ENCODE measurements at places on chromosomes 3 and 15. TPM values are rescaled to one million over a fixed set of nuclear protein-coding genes. Genes with fewer than 3 reads are reported as not detected.

GRCh38 chr3:99970198-99970597 lies 144.1 kb downstream of the FILIP1L start:
- no peak for DNase-seq

The DLL4 gene
- 2.3 TPM for total RNA-seq

The AADACL2 gene
- 0.10 TPM for total RNA-seq

The IFT57 gene
- total RNA-seq, result 28.4 TPM

- no peak for DNase-seq
These were observed 76.0 kb downstream of the MTHFS start for GRCh38 chr15:79820820-79821219.

Measured in hepatocyte (in vitro differentiated cells).